ENCODE measurements at places on chromosomes 3 and 15.

DNA sequence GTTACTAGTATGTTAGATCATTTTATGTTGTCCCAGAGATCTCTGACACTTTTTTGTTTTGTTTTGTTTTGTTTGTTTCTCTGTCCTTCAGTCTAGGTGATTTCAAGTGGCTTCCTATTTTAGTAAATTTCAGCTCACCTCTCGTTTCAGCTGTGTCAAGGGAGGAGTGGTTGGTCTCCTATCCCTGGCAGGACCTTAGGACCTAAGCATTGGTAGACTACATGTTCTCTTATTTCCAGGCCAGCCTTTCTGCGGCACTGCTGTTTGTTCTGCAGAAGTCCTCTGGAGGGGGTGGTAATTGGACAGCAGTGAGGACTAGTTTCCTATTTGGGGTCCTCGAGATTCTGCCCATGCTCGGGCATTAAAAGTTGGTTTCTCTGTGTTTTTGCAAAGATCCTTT, 31.8 kb downstream of the MGA start:
- no peaks in the 10 kb centered on the region for H3K27me3 ChIP-seq
- no peak for DNase-seq
- H3K27ac ChIP-seq: peak overlapping the region; percentile 36
- H3K4me3 ChIP-seq: no peak overlapping the region
- no peaks in the 10 kb centered on the region for H3K36me3 ChIP-seq

DNA sequence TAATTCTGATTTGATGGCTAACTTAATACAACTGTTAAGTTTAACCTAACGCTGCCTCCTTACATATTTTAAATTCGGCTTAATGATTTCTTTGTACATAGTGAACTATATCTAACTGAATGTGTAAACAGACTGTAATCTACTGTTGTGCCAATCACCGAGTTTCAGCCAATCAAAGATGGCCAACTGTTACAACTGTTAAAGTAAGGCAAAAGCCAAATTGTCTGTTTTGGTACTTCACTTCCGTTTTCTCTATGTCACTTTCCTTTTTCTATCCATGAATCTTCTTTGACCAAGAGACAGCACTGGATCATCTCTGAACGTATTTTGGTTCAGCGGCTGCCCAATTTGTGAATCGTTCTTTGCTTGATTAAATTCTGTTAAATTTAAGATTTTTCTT, 137.0 kb downstream of the LMLN start:
- H3K4me1 ChIP-seq: no peaks in the 10 kb centered on the region
- no peaks in the 10 kb centered on the region for H3K36me3 ChIP-seq
- no peak overlapping the region for H3K4me3 ChIP-seq
- peaks cover 41% of the 10 kb centered on the region for H3K27me3 ChIP-seq
- DNase-seq: no peak

DNA sequence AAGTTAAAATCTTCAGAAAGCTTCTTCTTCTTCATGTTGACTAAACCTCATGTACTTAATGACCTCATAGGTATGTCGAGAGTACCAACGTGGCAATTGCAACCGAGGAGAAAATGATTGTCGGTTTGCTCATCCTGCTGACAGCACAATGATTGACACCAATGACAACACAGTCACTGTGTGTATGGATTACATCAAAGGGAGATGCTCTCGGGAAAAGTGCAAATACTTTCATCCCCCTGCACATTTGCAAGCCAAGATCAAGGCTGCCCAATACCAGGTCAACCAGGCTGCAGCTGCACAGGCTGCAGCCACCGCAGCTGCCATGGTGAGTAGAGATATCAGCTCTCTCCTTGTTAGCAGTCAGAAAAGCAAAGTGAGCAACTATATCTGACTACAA, 176.5 kb downstream of the MBNL1 start:
- H3K4me3 ChIP-seq: no peak overlapping the region
- H3K36me3 ChIP-seq: peaks cover 59% of the 10 kb centered on the region
- peaks cover 41% of the 10 kb centered on the region for H3K4me1 ChIP-seq
- no peaks in the 10 kb centered on the region for H3K27me3 ChIP-seq
- no peak for DNase-seq

GRCh38 chr3:135929670-135930069, 35.9 kb upstream of the PPP2R3A start:
- H3K36me3 ChIP-seq: no peaks in the 10 kb centered on the region
- no peak overlapping the region for H3K27ac ChIP-seq
- H3K4me1 ChIP-seq: no peaks in the 10 kb centered on the region
- no peak overlapping the region for H3K4me3 ChIP-seq
- DNase-seq: no peak

DNA sequence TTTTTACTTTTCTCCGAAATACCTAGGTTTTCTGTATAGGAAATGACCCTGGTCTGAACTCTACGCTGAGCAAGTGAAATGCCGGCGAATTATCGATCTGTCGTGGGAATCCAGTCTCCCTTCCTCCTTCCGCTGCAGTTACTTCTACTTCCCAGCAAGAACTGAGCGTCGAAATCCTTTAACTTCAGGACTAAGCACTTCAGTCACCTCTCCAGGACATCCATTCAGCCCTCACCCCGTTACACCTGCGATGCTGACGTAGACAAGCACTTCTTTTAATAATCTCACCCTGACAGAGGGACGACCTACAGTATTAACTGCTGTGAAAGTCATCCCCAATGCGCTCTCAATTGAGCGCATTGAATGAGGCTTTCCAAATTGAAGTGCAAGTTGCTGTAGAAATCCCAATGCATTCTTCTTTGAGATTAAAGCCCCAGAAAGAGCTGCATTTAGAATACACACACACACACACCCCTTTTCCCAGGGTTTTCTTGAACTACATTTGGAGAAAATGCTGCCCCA, 1.3 kb downstream of the TOP2B start:
- peak overlapping the region; percentile 79 for H3K4me3 ChIP-seq
- no peak for DNase-seq
- peaks cover 65% of the 10 kb centered on the region for H3K4me1 ChIP-seq
- H3K27ac ChIP-seq: peak overlapping the region; percentile 99
- no peaks in the 10 kb centered on the region for H3K36me3 ChIP-seq
- H3K27me3 ChIP-seq: no peaks in the 10 kb centered on the region
